Activated T-helper 1 cell treated with anti-CD3 and anti-CD28 coated beads, Interleukin-12 subunit alpha, Interleukin-12 subunit beta, Interleukin-2, Interleukin-4 antibody, amounts not matched to agents 30 ng/mL and 10 ng/mL and 1 ng/mL, durations not matched to agents 14 hours and 24 hours and 36 hours (primary cell): ENCODE measurements at places on chromosomes 4 and X. TPM values are rescaled to one million over a fixed set of nuclear protein-coding genes. Genes with fewer than 3 reads are reported as not detected.

DNA sequence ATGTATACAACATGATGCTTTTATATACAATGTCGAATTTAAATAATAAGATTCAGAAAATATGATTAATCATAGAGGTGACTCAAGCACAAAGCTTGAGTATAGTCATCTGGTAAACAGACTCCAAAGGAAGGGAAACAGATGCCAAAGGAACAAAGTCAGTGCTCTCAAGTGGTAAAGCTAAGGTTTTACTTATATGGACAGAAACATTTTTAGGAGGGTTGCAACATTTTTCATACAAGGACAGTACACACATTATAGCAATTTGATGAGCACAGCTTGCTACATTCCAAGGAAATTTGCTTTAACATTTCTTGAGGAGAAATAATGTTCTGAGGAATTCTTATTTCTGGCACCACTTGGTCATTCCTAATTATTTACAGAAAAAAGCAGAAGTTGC, 333.4 kb upstream of the AADAT start:
- no peak for DNase-seq

The TMA16 gene
- total RNA-seq, result 76.3 and 80.8 TPM in 2 replicates

The PPP4R3C gene
- total RNA-seq, result not detected in 2 replicates

GRCh38 chr4:90112715-90113114, 14.5 kb upstream of the CCSER1 start:
- no peak for DNase-seq

The FAM50A gene
- 84.9 and 95.4 TPM in 2 replicates for total RNA-seq

The DDX53 gene
- not detected in 2 replicates for total RNA-seq

DNA sequence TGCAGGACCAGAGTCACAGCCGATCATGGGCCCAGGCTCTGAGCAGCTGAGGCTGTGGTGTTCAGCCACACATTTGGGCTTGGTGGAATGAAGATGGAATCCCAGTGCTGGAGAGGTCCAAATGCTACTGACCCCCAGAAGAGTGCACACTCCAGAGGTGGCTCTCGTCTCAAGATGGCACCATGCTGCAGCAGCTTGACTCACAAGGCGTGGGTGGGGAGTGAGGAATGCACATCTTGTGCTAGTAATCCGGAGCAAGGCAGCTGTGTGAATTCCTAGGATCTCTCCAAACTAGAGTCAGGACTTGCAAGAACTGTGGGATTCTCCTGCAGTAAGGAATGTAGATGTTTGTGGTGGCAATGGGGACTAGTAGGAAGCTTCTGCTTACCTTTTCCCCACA, 28.7 kb downstream of the RAB28 start:
- DNase-seq, result no peak

The ARHGAP36 gene
- total RNA-seq, result not detected in 2 replicates

The NSUN7 gene
- total RNA-seq, result 0.23 and 0.66 TPM in 2 replicates

DNA sequence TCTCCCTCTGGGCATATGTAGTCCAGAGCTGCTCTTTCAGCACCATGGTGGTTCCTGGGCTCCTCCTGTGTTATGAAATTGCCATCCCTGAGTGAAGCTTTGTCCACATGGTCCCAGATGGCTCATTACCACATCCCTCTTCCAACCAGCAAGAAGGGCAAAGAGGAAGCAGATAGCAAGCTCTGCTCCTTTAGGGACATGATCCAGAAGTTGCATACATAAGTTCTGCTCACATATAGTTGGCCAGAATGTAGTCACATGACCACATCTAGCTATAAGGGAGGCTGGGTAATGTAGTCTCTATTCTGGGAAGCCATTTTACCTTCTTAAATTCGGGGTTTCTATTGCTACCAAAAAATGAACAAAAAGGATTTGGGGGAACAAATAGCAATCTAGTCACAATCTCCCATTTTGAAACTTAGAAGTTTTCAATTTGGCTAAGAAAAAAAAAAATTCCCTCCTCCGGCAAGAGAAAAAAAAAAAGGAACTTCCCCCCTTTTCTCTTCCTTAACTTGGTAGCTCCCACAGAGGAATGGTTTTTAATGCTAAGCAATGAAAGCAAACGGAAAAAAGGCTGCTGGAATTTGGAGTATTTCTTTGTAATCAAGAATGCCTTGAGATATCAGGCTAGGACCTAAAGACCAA, 88.2 kb upstream of the USP9X start:
- no peak for DNase-seq

- no peak for DNase-seq
These were observed 17.8 kb upstream of the CXCL3 start for GRCh38 chr4:74056114-74056857.

GRCh38 chr4:38149997-38150671, 189.9 kb downstream of the PTTG2 start:
- no peak for DNase-seq

- DNase-seq, result peak; percentile 43
These were observed 178.0 kb downstream of the PPP3CA start for GRCh38 chr4:101169044-101170014.

DNA sequence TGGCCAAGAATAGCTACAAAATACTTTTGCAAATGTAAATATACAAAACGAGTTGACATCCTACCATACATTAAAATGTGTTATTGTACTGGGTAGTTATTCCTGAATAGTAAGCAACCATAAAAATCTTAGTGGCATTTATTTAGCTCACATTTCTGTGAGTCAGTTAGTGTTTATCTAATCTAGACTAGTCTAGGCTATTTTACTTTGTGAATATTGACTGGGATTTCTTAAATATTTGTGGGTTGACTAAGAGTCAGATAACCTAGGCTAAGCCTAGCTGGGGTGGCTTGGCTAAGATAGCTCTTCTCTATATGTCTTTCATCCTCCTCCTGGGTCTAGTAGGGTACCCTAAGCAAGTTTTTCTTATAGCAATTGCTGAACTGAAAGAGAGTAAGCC, 543.8 kb upstream of the DIAPH2 start:
- no peak for DNase-seq

DNA sequence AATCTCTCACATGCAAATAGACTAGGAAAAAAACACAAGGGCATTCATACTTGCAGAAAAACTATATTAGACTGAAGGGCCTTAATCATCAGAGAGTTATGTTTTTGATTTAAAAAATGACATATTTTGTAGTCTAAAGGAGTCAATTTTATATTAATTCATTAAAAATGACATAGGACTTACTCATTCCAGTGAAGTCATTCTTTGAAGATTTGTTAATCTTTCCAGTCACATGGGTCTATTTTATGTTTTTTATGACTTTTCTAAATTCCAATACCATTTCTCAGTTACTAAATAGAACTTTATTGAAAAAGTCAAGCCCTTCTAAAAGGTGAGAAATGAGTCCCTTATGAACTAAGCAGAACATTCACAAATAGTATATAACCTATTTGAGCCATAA, 743.8 kb upstream of the INTU start:
- no peak for DNase-seq

- DNase-seq, result no peak
These were observed 119.6 kb downstream of the PAPSS1 start for GRCh38 chr4:107600436-107600835.

DNA sequence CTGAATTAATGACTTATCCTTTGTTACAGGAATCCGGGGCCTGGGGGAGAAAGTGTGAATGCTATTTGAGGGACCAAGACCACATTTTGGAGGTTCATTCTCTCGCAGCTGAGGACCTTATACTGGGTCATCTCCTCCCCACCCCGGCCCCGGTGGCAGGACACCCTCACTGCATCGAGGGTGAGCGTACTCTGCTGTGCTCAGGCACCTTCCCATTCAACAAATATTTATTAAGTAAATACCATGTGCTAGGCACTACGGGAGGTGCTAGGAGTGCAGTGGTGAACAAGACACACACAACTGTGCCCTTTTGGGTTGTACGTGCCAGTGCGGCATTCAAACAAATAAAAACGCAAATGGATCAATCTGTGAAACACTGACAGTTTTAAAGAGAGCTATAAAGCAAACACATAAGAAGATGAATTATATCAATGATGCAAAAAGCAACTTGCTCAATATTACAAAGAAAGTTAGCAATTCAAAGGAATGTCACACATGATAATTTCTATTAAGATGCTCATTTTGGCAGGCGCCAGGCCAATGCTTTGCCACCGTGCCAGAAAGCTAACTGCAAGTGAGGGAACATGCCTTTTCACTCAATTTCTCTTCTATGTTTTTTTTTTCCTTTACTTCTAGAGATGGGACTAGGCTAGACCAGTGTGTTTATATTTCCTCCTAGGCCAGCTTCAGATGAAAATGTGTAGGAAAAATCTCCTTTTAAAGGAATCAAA, 24.6 kb downstream of the ADGRG2 start:
- no peak for DNase-seq

The SMIM10L2A gene
- total RNA-seq, result 1.3 TPM in 2 replicates

DNA sequence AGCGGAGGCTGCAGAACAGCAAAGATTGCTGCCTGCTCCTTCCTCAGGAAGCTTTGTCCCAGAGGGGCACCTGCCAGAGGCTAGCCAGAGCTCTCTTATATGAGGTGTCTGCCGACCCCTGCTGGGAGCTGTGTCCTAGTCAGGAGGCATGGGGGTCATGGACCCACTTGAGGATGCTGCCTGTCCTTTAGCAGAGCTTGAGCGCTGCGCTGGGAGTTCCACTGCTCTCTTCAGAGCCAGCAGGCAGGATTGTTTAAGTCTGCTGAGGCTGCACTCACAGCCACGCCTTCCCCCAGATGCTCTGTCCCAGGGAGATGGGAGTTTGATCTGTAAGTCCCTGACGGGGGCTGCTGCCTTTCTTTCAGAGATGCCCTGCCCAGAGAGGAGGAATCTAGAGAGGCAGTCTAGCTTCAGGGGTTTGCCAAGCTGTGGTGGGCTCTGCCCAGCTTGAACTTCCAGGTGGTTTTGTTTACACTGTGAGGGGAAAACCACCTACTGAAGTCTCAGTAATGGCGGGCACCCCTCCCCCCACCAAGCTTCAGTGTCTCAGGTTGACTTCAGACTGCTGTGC, 10.9 kb downstream of the DCK start:
- peak; percentile 54 for DNase-seq

DNA sequence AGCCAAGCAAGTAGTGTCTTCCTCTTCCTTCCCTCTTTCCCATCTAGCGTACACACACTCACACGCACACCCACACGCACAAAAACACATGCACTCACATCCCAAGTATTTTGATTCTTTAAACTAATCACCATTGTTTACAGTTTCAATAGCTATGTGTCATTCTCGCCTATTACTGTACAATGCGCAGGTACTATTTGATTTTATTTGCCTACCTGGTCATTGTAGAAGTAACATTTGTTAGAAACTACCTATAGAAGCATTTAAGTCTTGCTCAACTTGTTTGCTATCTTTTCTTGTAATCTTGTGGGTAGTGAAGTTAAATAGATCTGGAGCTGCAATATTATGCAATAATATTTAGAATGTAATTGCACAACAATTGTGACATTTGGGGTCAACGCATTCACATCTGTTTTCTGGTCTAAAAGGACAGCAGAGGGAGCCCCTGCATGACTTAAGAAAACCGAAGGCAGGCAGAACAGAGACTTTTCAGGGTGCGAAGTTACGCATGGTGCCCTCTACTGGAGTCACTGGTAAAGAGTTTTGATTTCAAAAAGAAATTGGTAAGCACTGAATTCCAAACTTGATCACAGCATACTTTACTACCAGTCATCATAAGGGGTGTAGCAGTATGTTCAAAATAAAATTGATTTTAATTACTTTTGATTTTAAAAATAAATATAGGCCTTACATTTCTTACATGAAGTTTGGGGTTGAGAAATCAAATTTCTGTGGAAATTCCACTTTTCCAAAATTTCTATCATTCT, 503.3 kb upstream of the FAM241A start:
- peak; percentile 11 for DNase-seq

GRCh38 chr4:81359207-81359606, 112.5 kb downstream of the RASGEF1B start:
- DNase-seq, result no peak

DNA sequence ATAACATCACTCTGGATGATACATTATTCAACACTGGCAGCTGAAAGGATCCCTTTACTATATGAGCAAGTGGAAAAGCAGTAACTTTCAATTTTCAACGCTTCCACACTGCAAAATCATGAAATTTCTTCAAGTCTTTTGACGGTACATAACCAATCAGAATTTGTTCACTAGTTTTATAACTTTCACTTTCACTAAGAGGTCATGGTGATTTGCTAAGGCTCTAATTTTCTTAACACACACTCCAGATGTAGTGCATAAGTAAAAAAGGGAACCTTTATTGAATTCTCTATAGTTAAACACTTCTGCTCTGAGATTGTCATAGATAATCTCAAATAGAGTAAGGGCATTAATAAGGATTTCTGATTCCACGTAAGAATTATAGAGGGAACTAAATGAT, 4.1 kb downstream of the ARMCX2 start:
- DNase-seq, result no peak

DNA sequence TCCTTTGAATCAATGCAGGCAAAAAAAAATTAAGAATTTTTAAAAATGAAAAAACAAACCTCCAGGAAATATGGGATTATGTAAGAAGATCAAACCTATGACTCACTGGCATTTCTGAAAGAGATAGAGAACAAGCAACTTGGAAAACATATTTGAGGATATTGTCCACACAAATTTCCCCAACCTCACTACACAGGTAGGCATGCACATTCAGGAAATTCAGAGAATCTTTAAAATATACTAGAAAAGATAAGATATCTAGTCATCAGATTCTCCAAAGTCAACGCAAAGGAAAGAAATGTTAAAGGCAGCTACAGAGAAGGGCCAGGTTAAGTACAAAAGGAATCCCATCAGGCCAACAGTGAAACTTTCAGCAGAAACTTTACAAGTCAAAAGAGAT, 85.6 kb downstream of the ANTXR2 start:
- DNase-seq, result no peak

- DNase-seq, result no peak
These were observed 8.3 kb upstream of the NAP1L5 start for GRCh38 chr4:88705805-88706492.

The RHOXF1 gene
- not detected in 2 replicates for total RNA-seq

- DNase-seq, result no peak
These were observed 320.0 kb downstream of the IDS start for GRCh38 chrX:149185087-149185486.

- no peak for DNase-seq
These were observed 223.0 kb downstream of the PAPSS1 start for GRCh38 chr4:107497054-107497453.

DNA sequence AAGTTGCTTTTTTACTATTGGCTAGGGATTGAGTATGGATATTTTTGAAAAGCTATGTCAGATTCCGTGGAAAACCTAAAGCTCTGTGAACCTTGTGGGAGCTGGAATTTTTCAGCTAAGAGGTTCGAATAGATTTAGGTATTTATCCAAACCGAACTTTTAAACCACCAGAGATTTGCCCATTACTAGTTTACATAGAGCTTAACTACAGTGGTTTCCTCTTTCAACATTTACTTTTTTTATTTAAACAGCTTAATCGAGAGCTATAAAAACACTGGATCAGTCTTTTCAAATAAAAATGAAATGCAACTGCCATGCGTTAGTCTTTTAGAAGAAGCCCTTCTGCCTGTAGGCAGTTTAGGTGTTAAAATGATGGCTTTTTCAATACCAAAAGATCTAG, 377.0 kb downstream of the RPA4 start:
- no peak for DNase-seq

The SFRP2 gene
- not detected in 2 replicates for total RNA-seq

GRCh38 chr4:76748649-76749048, 149.3 kb downstream of the SOWAHB start:
- DNase-seq, result no peak

GRCh38 chr4:147599769-147600168, 17.4 kb upstream of the TMEM184C start:
- no peak for DNase-seq
